ENCODE measurements at places on chromosomes 3 and 15.

- DNase-seq: no peak
Measured at GRCh38 chr3:170641510-170642236, 55.8 kb upstream of the SLC7A14 start.

DNA sequence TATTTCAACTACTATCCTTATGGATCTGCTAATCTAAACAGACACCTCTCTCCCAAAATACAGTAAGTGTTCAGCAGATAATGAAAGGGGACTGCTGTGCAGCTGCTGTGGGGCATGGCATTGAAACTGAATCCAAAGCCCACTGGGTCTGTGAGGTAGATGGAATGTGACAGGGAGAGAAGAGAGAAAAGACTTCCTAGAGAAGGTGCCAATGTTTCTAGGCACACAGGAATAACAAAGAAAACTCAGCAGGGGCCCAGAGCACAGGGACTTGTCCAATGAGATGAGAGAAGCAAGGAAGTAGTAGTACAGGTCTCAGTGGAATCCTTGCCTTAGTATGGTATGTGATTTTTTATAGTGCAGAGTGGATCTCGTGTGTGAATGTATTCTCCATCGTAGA is 457.8 kb downstream of the IL5RA start:
- no peak for DNase-seq

DNA sequence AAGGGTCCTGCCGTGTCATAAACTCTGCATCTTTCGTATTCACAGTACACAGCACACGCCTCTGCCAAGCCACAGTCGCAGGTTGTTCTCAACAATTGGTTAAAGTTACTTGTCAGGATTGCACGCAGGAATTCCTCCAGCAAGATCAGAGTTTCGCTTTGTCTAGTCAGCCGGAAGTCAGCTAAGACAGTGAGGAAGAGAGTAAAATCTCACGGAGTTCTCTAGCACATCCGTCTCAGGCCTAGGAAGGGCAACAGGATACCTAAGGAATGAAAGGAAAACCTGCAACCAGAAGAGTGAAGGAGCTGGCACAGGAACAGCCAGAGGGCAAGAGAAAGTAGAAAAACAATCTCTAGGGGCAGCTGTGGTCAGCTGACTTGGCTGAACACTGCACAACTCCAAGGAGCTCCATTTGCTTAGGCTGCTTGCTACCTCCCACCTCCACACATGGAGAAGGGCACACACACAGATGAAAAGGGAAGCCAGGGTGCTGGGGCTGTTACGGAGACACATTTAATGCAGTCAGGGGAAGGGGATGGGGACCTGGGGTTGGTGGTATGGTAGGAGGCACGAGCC is 23.7 kb downstream of the RORA start:
- DNase-seq: peak; percentile 61

- no peak for DNase-seq
Measured at GRCh38 chr3:87052499-87053260, 61.7 kb upstream of the VGLL3 start.

- DNase-seq: no peak
Measured at GRCh38 chr3:35521196-35521595, 118.1 kb upstream of the ARPP21 start.

- DNase-seq: no peak
Measured at GRCh38 chr3:45965653-45966052, 22.4 kb downstream of the CXCR6 start.

- no peak for DNase-seq
Measured at GRCh38 chr15:50167110-50167509, 14.9 kb upstream of the SLC27A2 start.

- DNase-seq: peak; percentile 91
Measured at GRCh38 chr15:71800835-71801745, 9.3 kb upstream of the NR2E3 start.

- DNase-seq: no peak
Measured at GRCh38 chr3:37141676-37142075, 32.7 kb downstream of the LRRFIP2 start.

DNA sequence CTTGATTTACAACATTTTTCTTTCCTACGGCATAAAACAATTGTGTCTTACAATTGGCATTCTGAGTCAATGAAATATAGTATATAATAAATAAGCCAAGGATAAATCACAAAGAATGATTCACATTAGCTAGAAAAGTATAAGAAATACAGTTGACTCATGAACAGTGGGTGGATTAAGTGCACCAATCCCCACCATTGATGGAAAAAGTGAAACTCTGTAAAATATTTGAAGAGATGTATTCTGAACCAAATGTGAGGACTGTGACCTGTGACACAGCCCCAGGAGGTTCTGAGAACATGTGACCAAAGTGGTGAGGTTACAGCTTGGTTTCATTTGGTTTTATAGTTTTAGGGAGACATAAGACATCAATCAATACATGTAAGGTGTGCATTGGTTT is 227.5 kb downstream of the ALCAM start:
- peak; percentile 40 for DNase-seq

- peak; percentile 89 for DNase-seq
Measured at GRCh38 chr15:78302579-78303312, 3.3 kb upstream of the SKIC8 start.

GRCh38 chr3:177744873-177745606 is 547.8 kb upstream of the TBL1XR1 start:
- DNase-seq: peak; percentile 69

- no peak for DNase-seq
Measured at GRCh38 chr3:115523458-115523857, 99.9 kb upstream of the GAP43 start.

DNA sequence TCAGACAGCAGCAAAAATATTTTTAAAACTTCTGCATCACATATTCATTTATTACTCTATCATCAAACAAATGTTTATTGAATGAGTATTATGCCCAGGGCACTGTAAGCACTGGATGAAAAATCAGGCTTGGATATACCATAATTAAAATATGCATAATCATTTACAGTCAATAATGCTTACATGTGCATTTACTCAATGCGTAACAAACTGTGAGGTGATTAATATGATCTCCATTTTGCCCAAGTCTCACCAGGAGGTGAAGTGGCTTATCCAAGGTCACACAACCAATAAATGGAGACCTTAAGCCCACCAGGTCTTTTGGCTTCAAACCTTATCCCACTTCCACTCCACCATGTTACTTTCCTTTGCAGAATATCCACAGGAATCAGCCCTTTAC is 117.3 kb upstream of the SLC24A5 start:
- no peak for DNase-seq

DNA sequence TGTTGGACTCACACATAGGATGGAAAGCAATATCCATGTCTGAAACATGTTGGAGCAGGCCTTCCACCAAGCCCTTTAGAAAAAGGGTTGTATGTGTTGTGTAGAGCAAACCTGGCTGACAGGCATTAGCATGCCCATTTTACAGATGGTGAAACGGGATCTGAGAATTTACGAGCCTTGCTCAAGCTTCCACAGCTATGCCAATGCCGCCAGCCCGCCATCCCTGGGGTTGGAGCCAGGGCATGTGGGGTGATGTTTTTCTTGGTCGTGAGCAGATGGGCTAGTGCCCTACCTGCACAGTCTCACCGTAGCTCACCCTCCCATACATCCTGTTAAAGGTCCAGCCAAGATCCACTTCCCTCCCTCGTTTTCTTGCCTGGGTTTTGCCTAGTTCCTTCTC is 97.5 kb upstream of the TLE3 start:
- DNase-seq: no peak

GRCh38 chr15:34655326-34655725 is 71.9 kb upstream of the GOLGA8B start:
- no peak for DNase-seq

- DNase-seq: peak; percentile 49
Measured at GRCh38 chr15:45611305-45611704, 23.5 kb upstream of the SQOR start.

DNA sequence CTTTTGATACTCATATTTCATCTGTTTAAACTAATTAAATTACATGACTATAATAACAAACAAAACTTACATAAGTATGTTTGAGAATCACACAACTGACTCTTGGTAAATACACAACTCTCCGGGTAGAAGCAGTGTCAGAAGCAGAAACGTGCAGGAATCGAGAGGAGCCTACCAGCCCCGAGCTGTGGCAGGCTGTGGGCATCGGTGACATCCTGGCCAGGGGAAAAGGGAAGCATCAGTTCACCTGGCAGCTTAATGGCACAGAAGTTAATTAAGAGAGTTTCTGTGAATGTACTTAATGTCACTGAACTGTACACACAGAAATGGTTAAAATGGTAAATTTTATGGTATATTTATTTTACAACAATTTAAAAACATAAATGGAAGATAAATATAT is 90.2 kb downstream of the CRTC3 start:
- DNase-seq: no peak

DNA sequence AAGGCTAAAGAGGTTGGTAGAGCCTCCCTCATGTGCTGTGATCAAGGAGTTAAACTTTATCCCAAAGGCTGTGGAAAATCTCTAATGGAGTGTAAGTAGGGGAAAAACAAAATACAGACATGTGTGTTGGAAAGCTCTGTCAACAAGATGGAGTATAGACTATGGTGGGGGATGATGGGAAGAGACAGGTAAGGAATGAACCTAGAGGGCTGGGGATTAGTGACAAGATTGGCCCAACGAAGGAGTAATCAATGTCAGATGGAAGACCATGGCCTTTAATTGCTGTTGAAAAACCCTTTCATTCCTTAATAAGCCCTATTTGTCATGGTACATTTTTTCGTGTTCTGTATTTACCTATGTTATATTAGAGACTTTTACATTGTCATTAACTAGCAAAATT is 278.6 kb downstream of the SQOR start:
- no peak for DNase-seq

GRCh38 chr15:22915866-22916515 is 64.2 kb downstream of the CYFIP1 start:
- no peak for DNase-seq

DNA sequence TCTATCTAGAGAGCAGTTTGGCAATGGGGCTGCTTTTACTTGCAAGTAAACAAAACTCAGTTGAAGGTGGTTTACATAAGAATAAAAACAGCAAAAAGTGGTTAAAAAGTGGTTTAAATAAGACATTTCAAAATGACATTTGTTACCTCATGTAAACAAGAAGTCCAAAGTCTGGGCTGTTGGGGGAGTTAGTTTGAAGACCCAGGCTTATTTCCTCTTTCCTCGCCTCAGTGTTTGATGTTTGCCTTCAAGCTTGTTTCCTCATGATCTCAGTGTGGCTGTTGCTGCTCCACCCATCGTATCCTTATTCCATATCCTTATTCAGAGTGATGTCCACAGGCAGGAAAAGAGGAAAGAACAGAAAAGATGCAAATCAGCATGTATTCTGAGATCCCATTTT is 15.2 kb downstream of the CGNL1 start:
- no peak for DNase-seq

DNA sequence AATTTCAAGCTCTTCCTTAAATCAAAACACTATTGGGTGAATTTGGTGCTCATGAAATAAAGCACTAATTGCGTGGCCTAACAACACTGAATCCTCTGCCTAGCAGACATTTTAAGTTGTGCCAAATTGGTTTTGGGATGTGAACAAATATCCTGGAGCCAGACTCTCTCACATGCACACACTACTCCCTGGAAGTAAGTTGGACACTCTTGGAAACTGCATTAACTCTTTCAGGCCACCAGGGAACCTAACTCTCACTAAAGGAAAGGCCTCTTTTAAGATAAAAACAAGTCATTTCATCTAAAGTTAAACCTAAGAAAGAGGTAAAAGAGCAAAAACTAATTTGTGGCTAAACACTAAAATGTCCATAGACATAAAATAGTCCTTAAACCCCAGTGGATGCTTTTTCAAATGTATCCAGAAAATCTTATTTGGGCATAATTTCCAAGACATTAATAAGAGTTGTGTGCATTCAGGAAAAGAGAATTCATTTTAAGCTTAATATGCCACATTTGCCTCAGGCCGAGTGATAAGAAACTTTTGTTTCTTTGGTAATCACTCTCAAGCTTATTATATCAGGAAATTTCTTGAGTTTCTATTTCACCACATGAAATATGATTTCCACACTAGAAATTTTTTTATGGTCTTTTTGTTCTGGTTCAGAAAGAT is 61.8 kb downstream of the ZBTB20 start:
- no peak for DNase-seq

- DNase-seq: no peak
Measured at GRCh38 chr3:194832346-194833104, 146.8 kb downstream of the FAM43A start.

DNA sequence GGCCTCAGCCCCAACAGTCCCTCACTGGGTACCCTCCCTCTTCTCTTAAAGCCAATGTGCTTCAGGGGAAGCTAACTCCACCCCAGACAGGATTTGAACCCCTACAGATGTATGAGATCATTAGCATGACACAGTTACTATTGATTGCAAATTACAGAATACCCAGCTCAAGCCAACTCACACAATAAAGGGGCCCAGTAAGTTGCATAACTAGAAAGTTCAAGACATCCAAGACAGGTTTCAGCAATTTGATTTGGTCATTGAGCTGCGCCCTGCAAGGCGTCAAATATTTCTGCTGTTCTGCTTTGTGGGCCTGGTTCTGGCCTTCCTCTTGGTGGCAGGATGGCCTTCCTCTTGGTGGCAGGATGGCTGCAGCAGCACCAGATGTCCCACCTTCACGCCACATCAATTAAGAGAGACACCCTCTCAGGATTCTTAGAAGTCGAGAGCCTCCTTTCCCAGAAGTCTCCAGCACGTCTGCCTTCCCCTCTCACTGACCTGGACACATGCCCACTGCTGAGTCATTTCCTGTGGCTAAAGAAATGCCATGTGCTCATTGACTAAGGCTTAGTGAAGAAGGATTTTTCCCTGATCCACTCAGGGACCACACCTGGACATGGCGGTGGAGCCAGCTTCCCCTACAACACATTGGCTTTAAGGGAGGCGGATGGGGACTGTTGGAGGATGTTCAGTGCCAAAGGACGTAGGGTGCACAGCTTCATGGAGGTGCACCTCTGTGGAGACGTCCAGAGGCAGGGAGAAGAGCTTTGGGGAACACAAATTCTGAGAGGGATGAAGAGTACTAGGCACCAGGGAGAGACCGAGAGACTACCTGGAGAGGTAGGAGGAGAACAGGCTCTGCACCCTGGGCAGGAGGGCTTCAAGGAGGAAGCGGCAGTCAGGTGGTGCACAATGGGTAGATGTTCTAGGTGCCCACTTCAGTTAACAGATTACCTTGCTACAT is 49.1 kb downstream of the DNASE1L3 start:
- DNase-seq: peak; percentile 97

DNA sequence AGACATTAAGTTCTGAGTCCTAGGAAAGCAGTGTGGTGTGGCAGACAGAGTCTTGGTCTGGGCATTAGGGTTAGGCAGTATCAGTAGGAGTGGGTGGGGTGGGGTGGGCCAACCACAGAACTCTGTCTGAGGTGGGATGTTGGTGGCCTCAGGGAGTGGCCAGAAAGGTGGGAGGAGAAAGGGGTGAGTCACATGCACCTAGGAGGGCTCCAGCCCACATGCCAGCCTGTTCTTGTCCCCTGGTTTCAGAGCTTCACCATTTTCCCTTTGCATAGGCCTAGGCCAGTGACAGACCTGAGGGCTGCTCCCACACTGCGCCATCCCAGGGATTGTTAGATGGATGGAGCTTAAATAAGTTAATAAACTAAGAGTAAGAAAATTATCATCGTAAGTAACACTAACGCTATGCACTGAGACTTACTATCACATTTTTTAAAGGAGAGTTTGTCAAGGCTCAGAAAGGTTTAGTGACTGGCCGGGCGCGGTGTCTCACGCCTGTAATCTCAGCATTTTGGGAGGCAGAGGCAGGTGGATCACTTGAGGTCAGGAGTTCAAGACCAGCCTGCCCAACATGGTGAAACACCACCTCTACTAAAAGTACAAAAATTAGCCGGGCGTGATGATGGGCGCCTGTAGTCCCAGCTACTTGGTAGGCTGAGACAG is 33.8 kb downstream of the DNASE1L3 start:
- no peak for DNase-seq

- DNase-seq: no peak
Measured at GRCh38 chr15:67899596-67900283, 59.9 kb upstream of the RNU6-1 start.
